ENCODE measurements at places on chromosomes 5 and 9.

DNA sequence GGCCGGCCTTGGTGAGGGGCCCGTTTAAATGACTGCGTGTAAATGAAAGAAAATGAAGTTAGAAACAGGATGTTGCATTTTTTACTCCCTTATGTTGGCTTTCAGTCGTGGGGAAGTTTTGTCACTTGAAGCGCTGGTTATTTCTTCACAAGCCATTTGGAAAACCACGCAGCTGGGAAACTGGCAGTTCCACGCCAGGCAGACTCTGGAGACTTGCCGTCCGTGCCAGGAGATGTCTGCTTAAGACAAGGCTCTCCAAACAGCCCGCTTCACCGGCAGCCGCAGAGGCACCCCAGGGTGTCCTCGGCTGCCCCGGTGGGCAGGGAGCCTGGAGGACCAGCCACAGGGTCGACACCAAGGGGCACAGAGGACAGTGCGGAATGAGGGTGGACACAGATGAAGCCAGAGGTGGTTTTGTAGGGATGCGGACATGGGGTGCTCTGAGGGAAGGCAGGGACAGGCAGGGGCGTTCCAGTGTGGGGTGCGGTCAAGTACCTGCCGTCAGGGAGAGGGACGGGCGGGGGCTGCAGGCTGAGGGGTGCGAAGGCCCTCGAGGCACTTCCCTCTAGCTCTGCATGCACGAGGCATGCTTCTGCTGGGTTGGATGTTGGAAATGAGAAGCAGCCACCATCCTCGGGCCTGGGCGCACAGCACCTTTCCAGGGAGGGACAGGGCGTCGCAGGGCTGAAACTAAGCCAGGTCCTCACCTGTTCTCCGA lies 11.1 kb upstream of the AJM1 start:
- no peak for DNase-seq

DNA sequence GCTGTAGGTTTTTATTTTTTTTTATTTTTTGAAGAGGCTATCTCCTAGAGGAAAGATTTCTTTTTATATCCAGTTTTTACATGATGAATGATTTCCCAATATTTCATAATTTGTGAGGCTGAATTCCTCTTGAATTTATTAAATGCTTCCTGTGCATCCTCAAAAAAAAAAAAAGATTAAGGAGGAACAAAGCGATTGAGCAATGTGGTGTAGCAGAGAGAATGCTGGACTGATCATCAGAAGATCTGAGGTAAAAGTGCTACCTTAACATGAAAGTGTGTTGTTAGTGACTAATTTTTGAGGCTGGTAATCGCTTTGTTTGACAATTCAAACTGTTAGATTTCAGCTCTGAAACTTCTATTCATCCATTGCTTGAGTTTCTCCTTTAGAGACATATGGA lies 125.1 kb downstream of the ESM1 start:
- no peak for DNase-seq

DNA sequence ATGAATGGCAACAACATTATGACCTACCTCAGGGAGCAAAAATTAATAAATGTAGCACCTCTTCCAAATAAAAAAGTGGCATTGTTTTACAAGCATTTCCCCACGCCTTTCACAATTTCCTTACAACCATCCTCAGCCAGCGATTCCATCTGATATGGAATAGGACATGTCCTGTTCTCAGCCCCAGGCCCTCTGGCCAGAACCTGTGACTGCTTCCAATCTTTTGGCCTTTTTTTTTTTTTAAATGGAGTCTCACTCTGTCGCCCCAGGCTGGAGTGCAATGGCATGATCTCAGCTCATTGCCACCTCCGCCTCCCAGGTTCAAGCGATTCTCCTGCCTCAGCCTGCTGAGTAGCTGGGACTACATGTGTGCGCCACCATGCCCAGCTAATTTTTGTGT lies 16.8 kb upstream of the WNK2 start:
- DNase-seq = no peak

- DNase-seq = no peak
These were observed 9.5 kb upstream of the BARX1 start for GRCh38 chr9:93964685-93965084.

DNA sequence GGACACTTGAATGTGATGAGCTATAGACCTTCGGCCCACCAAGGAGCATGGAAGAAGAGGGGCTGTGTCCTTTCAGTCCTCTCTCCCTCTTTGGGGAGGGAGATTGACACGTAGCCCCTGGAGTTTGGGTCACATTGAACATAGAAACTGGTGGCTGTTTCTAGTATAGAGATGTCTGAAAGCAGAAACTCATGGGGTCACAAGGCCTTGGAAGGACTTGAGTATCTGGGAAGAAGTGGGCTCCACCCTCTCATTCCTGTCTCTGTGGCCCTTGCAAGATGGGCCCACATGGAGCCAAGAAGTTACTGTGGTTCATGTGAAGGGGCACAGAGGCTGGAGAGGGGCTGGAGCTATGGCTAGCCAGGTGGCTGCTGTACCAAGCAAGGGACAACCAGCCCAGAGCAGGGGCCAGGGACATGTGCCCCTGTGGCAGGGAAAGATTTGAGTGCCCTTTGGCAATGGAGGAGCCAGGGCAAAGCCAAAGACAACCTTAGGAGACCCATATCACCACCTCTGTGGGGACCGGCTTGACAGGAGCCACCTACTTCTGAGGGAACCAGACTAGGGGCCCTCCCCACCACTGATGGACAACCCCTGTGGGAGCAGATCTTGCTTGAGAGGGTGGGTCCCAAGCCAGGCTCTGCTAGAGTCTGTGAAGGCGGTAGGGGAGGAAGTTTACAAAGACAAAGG lies 12.8 kb upstream of the ANGPTL2 start:
- no peak for DNase-seq

All from stimulated activated CD8-positive, alpha-beta memory T cell treated with anti-CD3 and anti-CD28 coated beads, Interleukin-15, amount 100 ng/mL, for 1 hour (primary cell).